Hematopoietic multipotent progenitor cell (in vitro differentiated cells): ENCODE measurements at places on chromosomes 16 and 17. TPM values are rescaled to one million over a fixed set of nuclear protein-coding genes. Genes with fewer than 3 reads are reported as not detected.
A peak's percentile ranks its signal among the peaks of the same experiment; 100 is the strongest.

Gene PPY
- total RNA-seq = 0.27 TPM

- DNase-seq = no peak
Observed at GRCh38 chr16:76941113-76941512, 249.9 kb upstream of the MON1B start.

GRCh38 chr16:14307059-14307526, 236.0 kb downstream of the MRTFB start:
- DNase-seq = no peak

DNA sequence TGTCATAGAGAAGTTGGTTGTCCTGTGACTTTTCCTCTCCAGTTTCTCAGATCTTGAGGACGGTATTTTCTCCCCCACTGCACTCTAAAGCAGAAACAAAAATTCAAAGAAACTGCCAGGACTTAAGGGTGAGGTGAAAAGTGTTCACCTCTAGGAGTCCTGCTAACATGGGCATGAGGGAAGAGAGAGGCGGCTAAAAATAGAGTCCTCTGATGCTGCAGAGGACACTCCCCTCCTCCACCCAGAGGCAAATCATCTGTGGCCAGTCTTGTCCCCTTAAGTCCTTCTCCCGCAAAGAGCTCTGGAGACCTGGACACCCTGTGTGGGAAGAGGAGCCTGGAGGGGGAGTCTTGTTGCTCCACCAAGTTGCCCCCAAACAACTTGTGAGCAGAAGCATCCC, 4.7 kb upstream of the DDX19A start:
- no peak for DNase-seq

DNA sequence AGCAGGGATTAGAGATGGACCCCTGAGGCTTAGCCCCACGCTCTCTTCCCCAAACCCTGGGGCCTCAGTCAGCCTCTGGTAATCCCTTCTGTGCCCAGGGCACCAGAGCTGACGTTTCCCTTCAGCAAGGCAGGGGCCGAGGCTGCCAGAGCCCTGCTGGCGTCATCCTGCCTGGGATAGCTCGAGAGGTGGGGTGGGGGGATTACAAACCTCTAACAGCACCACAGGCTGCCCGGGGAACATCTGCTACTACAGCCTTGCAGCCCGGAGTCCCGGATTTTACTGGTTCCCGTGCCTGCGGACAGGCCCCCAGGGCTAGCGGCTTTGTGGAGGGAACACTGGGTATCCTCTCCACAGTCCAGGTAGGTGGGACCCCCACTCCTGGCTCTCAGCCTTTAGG, at the start of gene AANAT:
TSS of gene AANAT (plus strand) at position 238 of the 400 bp plus-strand sequence. CDS start 1,144 bp downstream, outside the sequence.
- DNase-seq = no peak

DNA sequence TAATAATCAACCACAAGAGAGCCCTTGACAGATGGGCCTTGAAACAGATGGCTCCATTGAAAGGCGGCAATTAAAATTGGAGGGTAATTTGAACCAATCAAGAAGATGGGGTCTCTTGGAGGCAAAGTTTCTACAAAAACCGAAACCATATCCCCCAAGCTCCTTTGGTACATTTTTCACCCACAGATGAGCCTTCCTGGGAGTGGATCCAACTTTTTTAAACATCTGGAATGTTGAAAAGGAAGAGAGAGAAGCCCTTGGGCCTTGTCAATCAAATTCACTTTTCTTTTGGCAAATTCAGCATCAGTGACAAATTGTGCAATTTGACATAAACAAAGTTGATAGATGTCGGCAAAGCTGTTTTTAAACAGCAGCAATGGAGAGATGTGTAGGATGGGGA, 13.2 kb upstream of the NUP93 start:
- DNase-seq = no peak

- no peak for DNase-seq
Observed at GRCh38 chr16:85316944-85317343, 204.7 kb upstream of the CIBAR2 start.

GRCh38 chr17:45722161-45722560, 62.0 kb upstream of the CRHR1 start:
- no peak for DNase-seq

GRCh38 chr17:79593636-79594035, 17.2 kb downstream of the RBFOX3 start:
- no peak for DNase-seq

DNA sequence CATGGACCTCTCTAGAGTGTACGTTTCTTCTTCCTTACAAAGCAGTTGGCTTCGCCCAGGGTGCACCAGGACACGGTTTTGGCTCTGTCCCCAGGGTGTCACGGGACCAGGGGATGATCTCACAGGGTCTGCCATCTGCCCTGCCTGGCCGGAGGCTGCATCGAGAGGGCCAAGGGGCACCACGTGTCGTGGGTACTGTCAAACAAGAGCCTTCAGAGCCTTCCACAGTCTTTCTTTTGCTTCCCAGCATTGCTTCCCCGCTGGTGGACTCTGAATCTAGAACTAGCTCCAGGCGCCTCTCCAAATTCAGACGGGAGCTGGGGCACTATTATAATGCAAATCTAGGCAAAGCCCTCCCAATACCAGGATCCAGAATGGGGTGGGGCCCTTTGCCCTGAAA, 47.9 kb downstream of the MAPT start:
- DNase-seq = no peak

GRCh38 chr17:71247441-71248015, 873.3 kb upstream of the SOX9 start:
- DNase-seq = no peak

DNA sequence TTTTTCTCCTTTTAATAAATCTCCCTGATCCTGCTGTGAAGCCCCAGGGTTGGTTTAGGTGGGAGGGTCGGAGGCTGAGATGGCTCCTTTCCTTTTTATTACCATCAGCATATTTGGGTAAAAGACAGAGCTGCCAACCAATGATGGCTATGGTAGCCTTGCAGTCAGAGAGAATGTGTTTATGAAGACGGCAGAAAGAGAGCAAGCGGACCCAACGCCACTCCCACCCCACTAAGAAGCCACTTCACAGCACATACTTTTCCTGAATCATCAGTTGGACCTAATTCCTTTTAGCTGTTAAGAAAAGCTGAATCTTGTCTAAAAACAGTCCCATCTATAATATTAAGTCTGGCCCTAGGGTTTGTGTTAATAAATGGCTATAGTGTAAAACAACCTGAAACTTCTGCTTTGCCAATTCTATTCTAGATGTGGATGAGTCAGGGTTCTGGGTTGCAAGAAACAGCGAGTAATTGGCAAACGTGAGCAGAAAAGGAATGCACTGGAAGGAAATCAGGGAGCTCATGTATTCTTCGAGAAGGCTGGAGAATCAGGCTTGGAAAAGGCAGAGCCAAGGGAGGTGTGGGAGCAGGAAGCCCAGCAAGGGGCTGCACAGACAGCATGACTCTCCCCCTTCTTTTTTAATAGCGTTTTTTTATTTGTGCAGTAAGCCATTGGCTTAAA, 34.0 kb upstream of the PRKCA start:
- DNase-seq = no peak

- no peak for DNase-seq
Observed at GRCh38 chr17:16922386-16923096, 49.4 kb downstream of the TNFRSF13B start.

Gene PRKCB
- 71.6 TPM for total RNA-seq

DNA sequence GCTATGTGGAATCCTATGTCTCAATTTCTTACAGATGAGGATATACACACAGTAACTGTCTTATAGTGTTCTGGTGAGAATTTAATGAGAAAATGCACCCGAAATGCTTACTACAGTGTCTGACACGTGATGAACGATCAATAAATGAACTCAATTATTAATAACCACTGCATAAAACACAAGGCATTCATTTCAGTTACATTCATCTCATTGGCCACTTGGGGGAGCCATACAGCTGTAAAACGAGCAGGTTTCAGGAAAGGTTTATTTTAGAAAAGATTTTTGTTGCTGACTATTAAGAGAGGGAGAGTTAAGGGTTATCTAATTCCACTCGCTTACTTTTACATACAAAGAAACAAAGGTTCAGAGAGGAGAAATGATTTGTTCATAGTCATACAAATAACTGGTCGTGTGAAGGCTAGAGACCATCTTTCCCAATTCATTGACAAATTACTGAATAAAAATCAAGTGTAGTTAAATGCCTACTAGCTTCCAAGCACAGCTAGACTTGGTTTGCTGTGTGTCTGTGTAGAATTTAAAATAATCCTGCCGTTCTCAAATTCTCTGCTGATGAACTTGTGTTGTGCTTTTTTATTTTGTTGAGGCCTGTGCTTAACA, 160.1 kb downstream of the MAP2K4 start:
- DNase-seq = no peak

Gene CRYM
- 7.8 TPM for total RNA-seq

Gene MYH13
- not detected for total RNA-seq

Gene NPIPA3
- total RNA-seq = 0.27 TPM

DNA sequence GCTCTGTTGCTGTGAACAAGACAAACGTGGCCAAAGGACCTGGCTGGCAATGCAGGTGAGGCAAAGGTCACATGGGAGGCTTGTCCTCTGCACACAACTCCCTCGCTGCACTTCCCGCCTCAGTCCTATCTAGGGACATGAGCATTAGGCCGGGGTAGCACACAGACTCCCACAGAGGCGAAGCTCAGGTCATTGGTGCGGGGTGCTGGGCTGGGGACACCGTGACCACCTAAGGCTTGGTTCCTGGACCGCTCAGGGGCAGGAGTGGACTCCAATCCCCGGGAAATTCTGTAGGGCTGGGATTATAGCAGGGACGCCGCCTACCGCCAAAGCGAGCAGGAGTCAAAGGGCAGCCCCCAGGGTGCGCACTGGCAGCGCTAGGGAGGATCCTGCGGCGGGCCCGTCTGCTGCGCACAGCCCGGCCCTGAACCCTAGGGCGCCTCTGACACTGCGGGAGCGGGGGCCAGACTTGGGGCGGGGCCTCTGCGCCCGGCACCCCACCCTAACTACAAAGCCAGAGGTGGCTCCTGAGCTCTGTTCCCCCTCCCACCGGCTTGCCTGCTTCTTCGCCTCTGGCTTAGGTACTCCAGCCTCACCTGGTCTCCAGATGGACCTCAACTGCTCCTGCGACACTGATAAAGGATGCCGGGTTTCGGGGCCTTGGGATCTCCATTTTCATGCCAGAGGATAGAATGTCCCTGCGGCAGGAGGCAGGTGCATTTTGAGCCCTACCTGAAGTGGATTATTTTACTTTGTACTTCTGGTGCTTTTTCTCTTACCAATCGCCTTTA, 3.9 kb upstream of the MT1B start:
- DNase-seq = no peak

DNA sequence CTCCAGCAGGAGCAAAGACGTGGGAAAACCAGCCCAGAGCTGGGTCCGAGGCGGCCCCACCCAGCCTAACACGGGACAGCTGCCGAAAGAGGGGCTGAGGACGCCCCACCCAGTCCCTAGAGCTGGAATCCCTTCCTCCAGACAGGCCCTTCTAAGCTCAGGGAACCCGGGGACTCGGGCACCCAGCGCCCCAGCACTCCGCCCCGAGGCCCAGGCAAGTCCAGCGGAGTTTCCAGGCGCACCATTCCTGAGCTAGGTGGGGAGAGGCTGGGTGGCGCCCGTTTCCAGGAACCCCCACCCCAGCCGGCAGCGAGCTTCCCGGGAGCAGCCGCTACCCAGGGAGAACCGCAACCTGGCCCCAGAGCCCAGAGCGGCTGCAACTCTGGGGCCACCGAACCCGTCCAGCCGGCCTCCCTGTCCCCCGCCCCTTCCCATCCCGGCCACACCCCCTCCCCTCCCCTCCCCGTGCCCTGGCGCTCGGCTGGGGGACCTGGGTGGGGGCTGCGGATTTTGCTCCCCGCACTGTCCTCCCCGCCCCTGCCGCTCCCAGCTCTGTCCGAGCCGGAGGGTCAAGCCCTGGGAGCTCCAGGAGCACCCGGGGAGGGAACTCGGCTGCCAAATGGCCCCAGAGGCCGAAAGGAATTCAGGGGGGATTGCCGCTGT, 536 bp downstream of the TMC6 start:
- DNase-seq = no peak

DNA sequence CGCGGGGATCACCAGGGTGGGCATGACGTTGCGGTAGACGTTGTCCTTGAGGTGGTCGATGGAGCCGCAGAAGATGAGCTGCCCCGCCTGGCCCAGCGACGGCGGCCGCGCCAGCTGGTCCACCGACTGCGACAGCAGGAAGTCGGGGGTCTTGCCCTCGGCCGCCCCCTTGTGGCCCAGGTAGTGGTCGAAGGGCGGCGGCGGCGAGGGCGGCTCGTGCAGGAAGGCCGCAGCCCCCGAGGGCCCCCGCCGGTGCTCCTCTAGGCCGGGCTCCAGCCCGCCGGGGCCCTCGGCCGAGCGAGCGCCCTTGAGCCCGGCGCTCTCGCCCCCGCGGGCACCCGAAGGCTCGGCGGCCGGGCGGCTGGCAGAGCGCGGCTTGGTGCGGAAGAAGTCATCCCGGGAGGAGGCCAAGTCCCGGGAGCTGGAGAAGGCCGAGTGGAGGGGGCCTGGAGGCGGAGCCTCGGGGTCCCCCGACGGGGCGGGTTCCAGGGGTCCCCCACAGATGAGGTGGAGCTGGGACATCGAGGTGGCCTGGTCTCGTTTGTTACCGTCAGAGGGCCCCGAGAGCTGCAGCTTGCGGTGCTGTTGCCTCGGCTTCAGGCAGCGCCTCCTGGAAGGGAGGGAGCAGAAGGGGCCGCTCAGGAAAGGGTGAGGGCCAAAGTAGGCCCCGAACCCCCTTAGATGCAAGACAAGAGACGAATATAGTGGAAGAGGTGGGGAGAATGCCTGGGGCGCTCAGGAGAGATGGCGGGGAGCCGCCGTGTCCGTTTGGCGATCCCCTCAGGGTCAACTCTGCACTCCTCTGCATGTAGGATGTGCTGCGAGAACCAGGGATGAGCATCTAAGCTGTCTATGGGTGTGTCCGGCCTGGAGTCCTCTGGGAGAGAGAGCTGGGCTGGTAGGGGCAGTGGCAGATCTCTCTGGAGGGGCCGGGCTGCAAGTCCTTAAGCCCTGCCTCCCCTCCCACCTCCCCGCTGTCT, 8.8 kb downstream of the FAM171A2 start:
- DNase-seq = peak; percentile 59
